Urothelium cell line (cell line): ENCODE measurements at places on chromosomes 6 and 20.

DNA sequence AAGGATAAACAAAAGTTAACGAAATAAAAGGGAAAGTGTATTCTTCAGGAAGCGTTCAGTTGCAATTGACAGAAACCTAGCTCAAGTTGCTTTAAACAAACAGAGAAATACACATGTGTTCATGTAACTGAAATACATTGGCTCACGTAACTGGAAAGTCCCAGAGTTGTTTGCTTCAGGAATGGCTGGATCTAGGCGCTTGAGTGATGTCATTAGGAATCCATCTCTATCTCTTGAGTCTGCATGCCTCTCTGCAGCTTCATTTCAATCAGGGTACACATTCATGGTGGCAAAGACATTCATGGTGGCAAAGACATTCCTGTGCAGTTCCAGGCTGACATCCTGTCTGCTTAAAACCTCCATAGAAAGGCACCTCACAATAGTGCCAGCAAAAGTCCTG lies 45.4 kb upstream of the EYA2 start:
- DNase-seq = no peak

- no peak for DNase-seq
Measured at GRCh38 chr6:85493389-85493788, 43.5 kb downstream of the NT5E start.

- no peak for DNase-seq
Measured at GRCh38 chr6:146876271-146877151, 277.7 kb downstream of the ADGB start.

DNA sequence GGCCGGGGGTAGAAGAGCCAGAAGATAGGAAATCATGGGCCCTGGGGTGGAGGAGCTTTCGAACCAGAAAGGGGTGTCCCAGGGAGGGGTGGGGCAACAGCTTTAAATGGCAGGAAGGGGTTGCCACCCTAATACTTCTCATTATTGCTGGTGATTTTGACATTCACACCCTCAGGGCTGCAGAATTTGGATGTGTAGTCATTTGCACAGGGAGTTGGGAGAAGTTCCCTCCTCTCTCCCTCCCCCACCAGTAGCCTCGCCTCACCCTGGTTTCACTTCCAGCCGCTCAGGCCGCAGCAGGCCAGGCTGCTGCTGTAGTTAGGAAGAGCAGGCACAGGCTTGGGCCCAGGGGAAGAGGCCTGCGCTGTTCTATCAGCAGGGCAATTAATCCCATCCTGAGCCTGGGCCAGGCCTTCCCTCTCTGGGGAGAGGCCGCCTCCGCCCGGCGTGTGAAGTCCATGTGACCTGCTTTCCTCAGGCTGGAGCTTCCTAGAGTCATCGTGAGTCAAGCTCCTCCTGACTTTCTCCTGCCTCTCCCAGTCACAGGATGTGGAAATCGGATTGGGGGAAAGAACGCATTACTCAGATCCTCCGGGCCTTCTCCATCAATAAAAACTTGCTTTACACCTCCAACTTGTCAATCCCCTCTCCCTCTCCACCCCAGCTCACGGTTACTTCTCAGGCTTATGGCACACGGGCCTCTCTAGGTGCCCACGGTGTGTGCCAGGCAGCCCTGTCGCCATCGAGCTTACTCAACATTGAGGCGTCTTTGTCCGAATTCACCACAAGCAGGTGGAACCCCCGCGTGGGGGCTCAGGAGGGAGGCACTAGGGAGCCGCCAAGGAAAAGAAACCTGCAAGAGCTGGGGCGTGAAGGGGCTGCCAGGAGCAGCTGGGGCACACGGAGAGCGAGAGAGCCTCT lies 7.8 kb downstream of the ADTRP start:
- peak; percentile 87 for DNase-seq

GRCh38 chr6:82555801-82556200 lies 192.2 kb downstream of the TPBG start:
- DNase-seq = no peak

GRCh38 chr20:47350691-47351545 lies 5.6 kb downstream of the ZMYND8 start:
- no peak for DNase-seq

GRCh38 chr20:3760655-3761348 lies 6.8 kb downstream of the ADISSP start:
- no peak for DNase-seq

GRCh38 chr6:90021711-90022110 lies 127.4 kb downstream of the GJA10 start:
- no peak for DNase-seq

DNA sequence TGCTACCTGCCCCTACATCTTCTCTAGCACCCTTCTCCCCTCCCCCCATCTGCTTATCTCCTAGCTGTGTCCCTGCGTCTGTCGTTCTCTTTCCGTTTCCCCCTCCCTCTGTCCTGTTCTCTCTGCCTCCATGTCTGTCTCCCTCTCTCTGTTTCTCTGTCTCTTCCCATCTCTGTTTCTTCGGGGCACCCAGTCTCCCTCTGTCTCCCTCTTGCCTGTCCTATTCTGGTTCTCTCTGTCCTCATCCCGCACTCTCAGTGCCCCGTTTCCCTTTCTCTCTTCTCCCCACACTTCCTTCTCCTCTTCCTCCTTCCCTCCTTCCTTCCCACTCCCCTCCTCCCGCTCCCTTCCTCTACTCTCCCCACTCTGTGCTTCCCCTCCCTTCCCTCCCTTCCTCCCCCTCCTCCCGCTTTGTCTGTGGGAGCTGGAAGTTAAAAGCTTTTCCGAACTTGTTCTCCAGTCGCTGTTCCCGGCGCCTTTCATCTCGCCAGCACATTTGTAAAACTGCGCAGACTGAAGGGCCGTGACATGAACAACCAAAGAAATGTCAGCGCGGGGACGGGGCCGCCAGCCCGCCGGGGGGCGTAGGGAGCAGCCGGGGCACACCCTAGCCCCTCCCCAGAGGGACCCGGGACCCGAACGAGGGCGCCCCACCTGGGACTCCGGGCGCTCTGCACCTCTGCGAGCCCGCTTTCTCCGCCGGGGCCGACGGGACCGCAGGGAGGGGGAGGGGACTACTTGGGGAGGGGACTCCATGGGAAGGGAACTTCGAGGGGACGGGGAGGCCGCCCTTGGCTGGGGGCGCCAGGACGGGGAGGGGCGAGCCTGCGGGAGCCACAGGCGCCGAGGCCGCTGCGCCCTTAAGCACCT lies 4.0 kb upstream of the CDH22 start:
- DNase-seq = peak; percentile 68

- DNase-seq = no peak
Measured at GRCh38 chr6:25035512-25036435, 100.0 kb upstream of the RIPOR2 start.

DNA sequence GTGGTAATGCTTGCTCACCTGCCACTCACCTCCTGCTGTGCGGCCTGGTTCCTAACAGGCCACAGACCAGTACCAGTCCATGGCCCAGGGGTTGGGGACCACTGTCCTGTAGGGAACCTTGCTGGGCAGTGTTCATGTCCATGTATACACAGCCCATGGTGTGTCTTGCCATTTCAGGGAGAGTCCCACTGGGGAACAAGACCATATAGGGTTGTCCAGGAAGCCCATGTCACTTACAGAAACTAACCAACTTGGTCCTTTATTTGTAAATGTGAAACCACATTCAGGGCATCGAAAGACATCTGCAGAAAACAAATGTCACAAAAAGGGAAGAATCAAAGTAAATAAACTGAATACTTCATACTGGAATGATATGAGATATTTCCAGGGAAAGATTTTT lies 179.1 kb downstream of the NFATC2 start:
- DNase-seq = no peak

GRCh38 chr20:5663396-5663795 lies 86.8 kb upstream of the SHLD1 start:
- DNase-seq = no peak

DNA sequence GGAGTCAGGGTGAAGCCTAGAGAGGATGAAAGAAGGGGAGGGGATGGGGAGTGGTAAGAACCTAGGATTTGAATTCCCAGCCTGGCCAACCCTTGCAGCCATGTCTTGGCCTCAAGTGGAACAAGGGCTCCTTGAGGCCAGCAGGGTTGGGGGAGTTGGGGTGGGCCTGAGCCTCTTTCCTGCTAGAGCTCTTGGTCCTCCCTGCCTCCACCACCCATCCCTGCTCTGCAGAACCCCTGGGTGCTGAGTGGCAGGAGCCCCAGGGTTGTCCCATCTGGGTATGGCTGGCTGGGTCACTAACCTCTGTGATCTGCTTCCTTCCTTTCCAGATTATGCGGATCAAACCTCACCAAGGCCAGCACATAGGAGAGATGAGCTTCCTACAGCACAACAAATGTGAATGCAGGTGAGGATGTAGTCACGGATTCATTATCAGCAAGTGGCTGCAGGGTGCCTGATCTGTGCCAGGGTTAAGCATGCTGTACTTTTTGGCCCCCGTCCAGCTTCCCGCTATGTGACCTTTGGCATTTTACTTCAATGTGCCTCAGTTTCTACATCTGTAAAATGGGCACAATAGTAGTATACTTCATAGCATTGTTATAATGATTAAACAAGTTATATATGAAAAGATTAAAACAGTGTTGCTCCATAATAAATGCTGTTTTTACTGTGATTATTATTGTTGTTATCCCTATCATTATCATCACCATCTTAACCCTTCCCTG lies 8.3 kb downstream of the VEGFA start:
- no peak for DNase-seq

GRCh38 chr6:56073315-56073714 lies 174.1 kb downstream of the COL21A1 start:
- DNase-seq = no peak

GRCh38 chr20:4569092-4569491 lies 152.6 kb upstream of the PRND start:
- DNase-seq = no peak

GRCh38 chr6:41779788-41780550 lies at the start of gene FRS3:
Gene FRS3, minus strand, starts transcription at chr6:41779900. Its CDS starts 2,913 bp downstream, at chr6:41776987.
- peak; percentile 98 for DNase-seq

- no peak for DNase-seq
Measured at GRCh38 chr20:57332105-57333089, 2.8 kb downstream of the SPO11 start.

DNA sequence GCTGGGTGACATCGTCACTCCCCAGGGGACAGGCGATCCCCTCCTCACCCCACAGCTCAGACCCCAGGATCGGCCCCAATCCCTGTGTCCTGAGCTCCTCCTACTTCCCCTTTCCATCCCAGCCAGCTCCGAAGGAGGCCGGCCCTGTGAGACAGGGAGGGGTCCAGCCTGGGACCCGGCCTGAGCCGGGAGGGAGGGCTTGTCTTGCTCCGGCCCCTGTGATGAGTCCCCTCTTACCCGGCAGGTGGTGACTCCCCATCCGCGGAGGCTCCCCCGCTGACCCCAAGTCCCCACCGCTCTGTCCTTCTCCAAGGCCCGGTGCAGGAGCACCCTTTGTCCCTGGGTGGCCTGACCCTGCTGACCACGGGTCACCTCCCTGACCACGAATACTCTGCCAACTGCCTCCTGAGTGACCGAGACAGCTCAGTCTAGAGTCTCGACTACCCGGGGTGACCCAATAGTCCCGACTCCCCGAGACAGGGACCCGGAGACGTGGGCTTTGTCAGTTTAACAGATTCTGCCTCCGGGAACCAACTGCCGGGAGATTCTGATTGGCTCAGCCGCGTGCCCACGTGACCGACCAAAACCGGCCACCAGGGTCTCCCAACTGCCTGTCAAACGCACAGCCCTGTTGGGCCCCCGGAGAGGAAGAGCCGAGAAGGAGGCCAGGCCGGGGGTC lies 187.4 kb upstream of the PROKR2 start:
- DNase-seq = no peak
